ENCODE measurements at places on chromosomes 7 and 10. TPM values are rescaled to one million over a fixed set of nuclear protein-coding genes. Genes with fewer than 3 reads are reported as not detected.

Gene CRYGN
- total RNA-seq: 0.21 TPM

- no peak for DNase-seq
Measured at GRCh38 chr7:22842973-22843372, 20.3 kb upstream of the TOMM7 start.

DNA sequence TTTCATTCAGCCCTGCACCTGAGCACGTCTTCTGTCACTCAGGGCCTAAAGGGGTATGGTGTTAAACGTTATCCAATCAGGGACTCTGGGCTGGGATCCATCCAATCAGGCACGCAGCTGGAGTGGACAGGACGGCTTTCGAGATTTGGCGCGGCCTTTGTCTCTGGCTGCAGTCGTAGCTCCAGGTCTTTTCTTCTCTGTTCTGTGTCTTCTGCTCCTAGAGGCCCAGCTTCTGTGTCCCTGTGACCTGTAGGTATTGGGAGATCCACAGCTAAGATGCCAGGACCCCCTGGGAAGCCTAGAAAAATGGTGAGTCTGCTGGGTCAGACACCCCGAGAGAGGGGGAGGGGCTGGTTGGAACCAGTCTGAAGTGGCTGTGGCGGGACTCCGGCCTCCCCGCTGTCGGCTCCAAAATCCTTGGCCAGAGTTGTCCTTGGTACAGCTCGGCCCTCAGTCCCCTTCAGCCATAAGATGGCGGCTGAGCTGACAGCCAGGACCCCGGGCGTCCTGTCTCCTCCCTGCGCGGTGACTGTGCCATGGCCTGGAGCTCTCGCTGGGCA lies 11.7 kb upstream of the ZNF680 start:
- DNase-seq: no peak

DNA sequence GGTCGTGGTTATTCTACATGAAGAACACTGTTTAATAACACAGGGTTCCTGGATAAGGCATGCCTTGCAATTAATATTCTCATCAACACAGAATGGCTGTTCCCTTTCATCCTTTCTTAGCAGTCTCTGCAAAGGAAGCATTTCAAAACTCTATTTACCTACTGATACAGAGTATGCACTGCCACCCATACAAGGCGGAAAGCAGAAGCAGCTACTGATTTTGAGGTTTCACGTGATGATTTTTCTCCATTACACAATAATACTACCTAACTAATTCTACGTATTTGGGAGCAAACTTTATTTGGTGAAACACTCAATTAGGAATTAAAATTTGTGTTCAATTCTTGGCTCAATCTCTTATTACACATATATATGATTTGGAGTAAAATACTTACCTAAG lies 43.0 kb upstream of the COL1A2 start:
- no peak for DNase-seq

DNA sequence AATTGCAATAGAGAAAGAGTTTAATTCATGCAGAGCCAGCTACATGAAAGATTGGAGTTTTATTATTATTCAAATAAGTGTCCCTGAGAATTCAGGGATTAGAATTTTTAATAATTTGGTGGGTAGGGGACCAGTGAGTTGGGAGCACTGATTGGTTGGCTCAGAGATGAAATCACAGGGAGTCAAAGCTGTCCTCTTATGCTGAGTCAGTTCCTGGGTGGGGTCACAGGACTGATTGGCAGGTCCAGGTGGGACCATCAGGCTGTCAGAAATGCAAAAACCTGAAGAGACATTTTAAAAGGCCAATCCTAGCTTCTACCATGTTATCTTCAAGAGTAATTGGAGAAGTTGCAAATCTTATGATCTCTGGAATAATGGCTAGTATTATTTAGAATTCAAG lies 56.0 kb upstream of the KAT6B start:
- no peak for DNase-seq

DNA sequence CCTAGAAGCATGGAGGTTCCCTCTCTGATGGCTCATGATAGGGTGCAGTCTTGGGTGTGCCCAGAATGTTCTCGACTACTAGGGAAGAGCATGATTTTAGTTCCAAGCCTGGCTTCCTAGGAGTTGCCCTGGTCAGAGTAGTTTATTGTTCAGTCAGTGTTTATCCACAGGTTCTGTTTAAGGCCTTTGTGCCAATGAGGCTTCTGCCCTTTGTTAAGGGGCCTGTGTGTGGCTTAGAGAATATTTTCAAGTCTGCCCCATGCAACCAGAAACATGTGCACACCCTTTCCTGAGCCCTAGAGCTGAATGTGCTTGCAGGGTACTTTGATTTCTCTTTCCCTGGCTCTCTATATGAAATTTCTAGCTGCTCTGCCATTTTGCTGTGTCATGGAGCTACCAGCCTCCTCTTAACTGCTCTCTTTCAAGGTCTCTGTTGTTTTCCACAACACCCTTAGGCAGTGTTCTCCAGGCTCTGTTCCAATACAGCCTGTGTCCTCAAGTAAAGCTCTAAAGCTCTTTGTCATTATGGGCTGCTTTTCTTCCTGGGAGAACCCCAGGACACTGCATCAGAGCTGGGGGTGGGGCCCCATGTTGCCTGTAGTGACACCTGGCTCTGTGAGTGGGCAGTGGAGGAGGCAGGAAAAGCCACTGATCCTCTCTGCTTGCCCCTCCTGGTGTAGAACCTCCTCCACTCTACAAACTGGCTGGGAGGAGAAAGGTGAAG lies 34.1 kb upstream of the TSPAN33 start:
- no peak for DNase-seq

DNA sequence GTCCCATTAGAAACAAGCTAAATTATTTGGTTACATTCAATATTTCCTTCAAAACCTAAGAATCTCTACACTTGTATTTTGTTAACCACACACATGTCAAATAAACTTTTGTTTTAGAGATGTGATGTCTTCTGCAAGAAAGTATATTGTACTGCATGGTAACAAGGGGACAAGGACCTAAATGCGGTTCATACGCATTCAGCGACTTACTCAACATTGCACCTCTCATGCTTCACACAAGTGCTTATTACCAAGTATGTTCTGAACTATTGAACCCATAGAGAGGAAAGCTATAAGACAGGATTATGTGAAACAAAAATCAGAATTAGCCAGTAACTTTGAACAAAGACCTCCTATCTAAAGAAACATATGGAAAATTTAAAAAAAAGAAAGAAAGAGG lies 68.3 kb downstream of the CREB5 start:
- DNase-seq: no peak

- DNase-seq: no peak
Measured at GRCh38 chr10:59902016-59902415, 4.3 kb downstream of the CCDC6 start.

DNA sequence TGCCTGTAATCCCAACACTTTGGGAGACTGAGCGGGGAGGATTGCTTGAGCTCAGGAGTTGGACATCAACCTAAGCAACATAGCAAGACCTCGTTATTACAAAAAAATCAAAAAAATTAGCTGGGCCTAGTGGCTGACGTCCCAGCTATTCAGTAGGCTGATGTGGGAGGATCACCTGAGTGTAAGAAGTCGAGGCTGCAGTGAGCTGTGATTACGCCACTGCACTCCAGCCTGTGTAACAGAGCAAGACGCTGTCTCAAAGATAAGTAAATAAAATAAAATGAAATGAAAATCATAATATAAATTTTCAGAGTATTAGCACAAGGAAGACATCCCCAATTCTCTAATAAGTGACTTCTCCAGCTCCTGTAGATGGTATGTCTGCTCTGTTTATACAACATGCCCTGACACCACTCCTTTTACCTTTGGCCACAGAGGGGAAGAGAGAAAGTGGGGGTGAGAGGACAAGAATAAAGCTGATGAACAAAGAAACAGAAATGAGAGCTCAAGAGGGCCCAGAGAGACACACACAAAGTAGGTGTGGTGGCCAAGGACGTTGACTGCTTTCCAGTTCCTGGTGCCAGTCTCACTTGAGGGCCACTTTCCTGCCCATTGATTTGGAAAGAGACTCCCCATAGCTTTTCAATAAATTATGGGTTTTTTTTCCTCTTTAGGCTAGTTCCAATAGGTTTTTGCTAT lies 62.9 kb downstream of the PTTG1IP2 start:
- no peak for DNase-seq

- no peak for DNase-seq
Measured at GRCh38 chr10:17768957-17769356, 17.0 kb downstream of the TMEM236 start.

DNA sequence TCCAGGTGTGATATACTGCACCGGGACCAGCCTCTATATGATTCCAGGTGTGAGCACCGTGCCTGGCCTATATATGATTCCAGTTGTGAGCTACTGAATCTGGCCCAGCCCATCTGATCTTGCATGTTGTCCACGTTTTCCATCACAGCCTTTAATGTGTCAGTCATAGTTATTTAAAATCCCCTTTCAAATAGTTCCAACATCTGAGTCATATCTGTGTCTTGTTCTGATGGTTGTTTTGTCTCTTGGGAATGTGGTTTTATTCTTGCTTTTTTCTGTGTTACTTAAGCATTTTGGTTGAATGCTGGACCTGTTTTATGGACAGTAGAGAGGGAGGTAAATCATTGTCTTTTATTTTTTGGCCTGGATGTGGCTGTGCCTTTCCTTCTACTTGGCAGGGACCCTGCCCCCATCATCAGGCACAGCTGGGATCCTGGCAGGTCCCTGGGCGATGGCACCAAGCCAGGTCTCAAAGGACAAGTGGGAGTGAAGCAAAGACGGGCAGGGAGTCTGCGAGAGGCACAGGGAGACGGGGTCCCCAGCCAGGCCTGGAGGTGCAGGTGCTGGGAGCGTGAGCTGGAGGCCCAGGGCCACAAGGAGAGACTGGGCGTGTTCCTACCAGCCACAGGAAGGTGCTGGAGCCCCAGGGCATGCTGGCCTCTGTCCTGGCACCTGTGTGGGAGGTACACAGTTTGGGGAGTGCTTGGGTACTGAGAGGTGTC lies 94.7 kb downstream of the DYNC2I1 start:
- no peak for DNase-seq

DNA sequence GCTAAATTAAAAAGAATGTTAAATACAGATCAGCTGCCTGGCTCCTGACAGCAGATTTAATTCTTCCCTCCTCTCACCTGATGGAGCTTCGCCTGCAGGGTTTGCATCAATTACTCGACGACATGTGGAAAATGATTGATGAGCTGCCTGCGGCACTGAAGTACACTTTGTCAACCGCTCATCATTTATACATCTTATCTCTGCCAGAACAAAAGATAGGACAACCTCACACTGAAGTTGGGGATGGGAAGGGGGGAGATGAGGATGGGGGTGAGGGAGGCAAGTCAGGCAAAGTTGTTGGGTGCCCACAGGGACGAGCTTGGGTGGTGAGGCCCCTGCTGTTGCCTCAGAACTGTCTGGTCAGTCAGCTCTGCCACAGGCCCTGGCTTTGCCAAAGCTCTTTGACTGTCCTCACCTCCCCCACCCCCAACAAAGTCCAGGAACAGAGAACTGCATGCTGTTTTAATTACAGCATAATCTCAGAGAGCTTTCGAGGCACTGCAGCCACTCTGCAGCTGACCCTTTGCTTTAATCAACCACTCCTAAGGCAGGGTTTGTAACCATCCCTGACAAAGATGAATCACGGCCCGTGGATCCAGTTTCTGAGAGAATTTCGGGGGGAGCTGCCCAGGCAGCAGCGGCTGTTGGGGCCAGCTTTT lies 702.3 kb downstream of the LRMDA start:
- no peak for DNase-seq

DNA sequence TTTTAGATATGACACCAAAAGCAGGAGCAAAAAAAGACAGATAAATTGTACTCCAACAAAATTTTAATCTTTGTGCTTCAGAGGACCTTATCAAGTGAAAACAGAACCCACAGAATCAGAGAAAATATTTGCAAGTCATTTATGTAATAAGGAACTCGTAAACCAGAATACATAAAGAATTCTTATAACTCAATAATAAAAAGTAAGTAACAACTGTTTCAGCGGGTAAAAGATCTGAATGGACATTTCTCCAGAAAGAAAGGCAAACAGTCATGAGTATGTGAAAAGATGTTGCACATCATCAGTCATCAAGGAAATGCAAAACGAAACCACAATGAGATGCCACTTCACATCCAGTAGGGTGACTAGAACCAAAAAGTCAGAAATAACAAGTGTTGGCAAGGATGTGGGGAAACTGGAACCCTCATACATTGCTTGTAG lies 167.7 kb upstream of the KCTD7 start:
- no peak for DNase-seq

Gene FAM131B
- 2.3 TPM for total RNA-seq

- no peak for DNase-seq
Measured at GRCh38 chr10:35784751-35785150, 142.7 kb upstream of the FZD8 start.

Gene HOXA4
- total RNA-seq: not detected

GRCh38 chr7:1345796-1346755 lies 113.2 kb downstream of the MICALL2 start:
- no peak for DNase-seq

DNA sequence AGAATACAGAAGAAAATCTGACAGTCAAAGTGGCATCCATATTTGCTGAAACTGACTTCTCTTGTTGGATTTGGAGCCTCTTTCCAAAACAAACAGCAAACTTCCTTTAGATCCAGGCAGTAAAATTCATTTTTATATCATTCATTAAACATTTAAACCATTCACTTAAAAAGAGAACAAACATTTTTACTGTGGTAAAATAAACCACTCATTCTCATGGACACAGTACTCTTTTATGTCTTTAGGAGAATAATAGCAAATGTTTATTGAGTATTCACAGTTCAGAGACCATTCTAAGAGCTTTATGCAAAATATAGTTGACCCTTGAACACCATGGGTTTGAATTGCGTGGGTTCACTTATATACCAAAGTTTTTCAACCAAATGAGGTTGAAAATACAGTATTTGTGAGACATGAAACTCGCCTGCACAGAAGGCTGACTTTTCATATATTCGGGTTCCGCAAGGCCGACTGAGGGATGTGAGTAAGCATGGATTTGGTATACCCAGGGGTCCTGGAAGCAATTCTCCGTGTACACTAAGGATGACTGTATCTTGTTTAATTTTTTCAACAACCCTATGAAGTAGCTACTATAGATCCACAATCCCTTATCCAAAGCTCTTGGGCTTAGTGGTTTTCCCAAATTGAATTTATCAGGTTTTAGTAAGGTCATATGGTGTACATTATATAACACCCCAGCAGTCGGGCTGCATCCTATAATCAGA lies 49.1 kb downstream of the ATXN7L1 start:
- DNase-seq: no peak

Gene PLXNA4
- 0.24 TPM for total RNA-seq

DNA sequence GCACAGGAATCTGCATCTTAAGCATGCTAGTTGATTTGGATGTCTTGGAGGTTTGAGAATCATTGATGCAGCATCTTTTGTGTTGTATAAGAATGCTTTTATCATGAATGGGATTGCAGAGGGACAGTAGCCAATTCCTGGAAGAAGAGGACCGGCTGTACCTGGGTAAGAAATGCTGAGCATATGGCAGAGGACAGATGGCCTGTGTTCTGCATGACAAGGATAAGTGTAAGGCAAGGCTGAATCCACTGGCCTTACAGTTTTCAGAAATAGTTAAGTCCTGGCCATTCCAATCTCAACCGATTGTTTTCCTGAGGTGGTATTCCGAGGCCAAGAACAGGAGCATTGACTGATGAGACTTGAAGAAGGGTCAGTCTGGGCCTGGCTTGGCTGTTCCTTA lies 24.4 kb upstream of the KBTBD2 start:
- DNase-seq: no peak

- no peak for DNase-seq
Measured at GRCh38 chr7:29806208-29806994, at the start of gene WIPF3. Gene WIPF3 (plus strand): TSS chr7:29806508. CDS start chr7:29834725, 28,217 bp downstream.

Gene CHRM2
- not detected for total RNA-seq

Gene MDH2
- total RNA-seq: 259 TPM
